ENCODE measurements at places on chromosomes 12 and 14.

GRCh38 chr12:23359975-23360701, 589.3 kb downstream of the SOX5 start:
- no peak for DNase-seq

GRCh38 chr14:56632195-56632594, 52.6 kb downstream of the TMEM260 start:
- no peak for DNase-seq

DNA sequence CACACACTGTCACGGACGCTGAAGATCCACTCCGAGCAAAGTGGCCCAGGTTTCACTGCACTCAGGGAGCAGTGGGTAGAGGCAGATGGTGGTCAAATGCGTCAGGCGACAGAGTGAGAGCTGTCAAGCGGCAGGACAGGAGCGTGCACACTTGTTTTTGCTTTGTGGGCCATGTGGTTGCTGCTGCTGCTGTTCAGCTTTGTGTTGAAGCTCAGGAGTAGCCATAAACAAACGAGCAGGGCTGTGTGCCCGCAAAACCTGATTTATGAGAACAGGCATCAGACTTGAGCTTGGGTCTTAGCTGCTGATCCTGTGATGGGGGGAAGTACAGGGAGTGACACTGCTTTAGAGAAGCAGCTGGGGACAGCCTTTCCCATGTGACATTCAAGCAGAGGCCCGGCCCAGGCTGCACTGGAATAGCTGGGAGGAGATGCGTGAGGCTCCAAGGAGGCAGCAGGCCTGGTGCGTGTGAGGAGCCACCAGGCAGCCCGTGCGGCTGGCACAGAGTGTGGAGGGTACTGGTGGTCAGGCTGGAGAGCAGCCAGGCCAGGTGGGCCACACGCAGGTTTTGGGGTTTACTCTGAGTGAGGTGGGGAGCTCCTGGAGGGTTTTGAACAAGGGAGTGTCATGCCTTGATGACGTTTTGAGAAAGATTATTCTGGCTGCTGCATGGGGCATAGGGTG, 31.1 kb upstream of the ASPG start:
- no peak for DNase-seq

GRCh38 chr12:20601668-20602280, 93.4 kb upstream of the SLCO1C1 start:
- no peak for DNase-seq

All from activated gamma-delta T cell treated with Interleukin-2 at 50 U/mL for 16 hours (primary cell).